ENCODE measurements at places on chromosomes 4 and X. TPM values are rescaled to one million over a fixed set of nuclear protein-coding genes. Genes with fewer than 3 reads are reported as not detected.

DNA sequence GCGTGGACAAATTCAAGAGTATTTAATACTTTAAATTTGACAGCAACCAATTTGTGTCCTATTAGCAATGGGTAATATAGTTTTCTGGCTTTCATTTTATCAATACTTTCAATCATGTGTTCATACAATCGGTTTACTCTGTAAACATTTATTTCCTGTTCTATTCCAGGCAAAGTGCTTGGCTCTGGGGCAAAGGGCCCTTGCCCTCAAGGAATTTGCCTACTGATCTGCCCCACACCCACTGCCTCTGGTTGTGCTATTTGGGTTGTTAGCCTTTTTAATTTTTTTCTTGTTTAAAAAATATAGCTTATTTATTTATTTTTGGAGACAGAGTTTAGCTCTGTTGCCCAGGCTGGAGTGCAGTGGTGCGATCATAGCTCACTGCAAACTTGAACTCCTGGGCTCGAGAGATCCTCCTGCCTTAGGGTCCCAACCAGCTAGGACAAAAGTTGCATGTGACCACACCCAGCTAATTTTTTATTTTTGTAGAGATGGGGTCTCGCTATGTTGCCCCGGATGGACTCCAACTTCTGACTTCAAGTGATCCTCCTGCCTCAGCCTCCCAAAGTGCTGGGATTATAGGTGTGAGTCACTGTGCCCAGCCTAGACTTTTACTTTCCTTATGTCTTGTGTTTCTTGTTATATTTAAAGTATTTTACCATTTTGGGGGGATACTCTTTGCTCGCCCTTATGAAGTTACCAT lies 30.7 kb upstream of the CBR4 start:
- DNase-seq: no peak

DNA sequence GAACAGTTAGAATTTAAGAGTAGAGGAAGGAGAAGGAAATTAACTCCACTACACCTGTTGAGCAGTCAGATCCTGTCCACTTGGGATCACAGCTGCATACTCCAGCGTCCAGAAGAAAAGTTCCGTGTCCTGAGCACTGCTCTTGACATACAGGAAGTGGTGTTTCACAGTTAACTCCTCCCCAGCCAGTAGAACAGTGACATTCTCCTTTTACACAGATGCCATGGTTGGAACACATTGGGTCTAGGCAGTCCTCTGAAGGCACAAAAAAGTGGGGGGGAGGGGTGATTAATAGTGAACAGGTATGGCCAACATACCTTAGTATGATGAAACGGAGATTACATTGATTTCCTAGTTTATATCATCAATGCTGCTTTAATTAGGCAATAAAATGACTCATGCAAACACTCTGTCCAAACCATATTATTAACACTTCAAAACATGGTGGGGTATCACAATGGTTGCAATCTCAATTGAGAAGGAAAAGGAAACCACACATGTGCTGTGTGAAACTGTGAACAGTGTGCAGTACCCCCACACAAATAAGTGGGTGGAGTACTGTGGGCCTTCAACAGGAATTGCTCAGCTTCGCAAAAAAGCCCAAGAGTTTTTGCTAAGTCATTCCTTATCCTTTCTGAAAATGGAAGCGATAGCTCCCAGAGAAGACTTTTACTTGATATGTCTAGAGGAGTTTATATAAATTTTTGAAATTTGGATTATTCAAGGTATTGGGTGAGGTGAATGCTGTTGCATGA lies 295.6 kb downstream of the SH2D1A start:
- DNase-seq: no peak

- peak; percentile 2 for DNase-seq
Measured at GRCh38 chrX:55452833-55453124, 852 bp downstream of the MAGEH1 start.

TMPRSS11B gene
- total RNA-seq: not detected

SERTM2 gene
- total RNA-seq: not detected

DNA sequence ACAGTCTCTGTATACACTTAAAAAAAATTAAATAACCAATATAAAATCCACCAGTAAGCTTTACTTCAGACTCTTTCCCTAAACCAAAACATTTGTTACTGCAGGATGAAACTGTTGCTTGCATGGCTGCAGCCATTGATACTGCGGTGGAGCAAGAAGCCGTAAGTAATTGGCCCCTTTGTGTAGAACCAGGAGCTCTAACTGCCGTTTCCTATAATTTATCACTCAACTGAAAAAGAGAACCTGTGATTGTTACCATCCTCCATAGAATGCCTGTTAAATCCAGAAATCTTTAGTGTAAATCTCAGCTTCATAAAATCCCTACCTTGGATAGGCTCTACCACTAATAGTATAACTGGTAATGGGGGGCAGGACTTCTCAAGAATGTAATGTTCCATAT lies 62.6 kb downstream of the KIF4A start:
- DNase-seq: no peak

PCYT1B gene
- 6.4 TPM for total RNA-seq

- DNase-seq: no peak
Measured at GRCh38 chrX:149688552-149688951, 23.3 kb upstream of the MAGEA11 start.

- DNase-seq: no peak
Measured at GRCh38 chr4:139333046-139333445, 30.8 kb upstream of the NDUFC1 start.

DNA sequence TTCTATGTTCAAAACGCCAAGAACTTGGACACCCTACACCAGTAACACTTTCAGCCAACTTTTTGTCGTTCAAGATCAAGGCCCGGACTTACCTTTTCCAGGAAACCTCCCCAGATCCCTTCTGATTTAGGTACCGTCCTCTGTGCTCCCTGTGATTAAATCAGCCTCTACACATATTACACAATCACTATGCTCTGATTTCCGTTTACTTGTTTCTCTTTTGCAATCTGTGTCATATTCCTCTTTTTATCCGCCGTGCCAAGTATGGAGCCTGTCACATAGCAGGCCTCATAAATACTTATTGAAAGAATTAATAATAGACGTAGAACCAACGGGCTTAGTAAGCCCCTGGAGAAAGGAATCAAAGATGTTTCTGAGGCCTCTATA lies 722 bp upstream of the TMEM33 start:
- DNase-seq: no peak

PTPN13 gene
- total RNA-seq: 3.0 TPM

CC2D2A gene
- total RNA-seq: 10.4 TPM

GRCh38 chrX:54711735-54712134 lies 86.3 kb downstream of the ITIH6 start:
- no peak for DNase-seq

INTU gene
- 6.6 TPM for total RNA-seq

GRCh38 chr4:173370130-173370476 lies 651 bp upstream of the SAP30 start:
- no peak for DNase-seq

GRCh38 chrX:40108162-40108958 lies 10.6 kb upstream of the BCOR start:
- DNase-seq: peak; percentile 59

CT55 gene
- total RNA-seq: 0.34 TPM

- no peak for DNase-seq
Measured at GRCh38 chr4:61320154-61320553, 120.0 kb downstream of the ADGRL3 start.

DNA sequence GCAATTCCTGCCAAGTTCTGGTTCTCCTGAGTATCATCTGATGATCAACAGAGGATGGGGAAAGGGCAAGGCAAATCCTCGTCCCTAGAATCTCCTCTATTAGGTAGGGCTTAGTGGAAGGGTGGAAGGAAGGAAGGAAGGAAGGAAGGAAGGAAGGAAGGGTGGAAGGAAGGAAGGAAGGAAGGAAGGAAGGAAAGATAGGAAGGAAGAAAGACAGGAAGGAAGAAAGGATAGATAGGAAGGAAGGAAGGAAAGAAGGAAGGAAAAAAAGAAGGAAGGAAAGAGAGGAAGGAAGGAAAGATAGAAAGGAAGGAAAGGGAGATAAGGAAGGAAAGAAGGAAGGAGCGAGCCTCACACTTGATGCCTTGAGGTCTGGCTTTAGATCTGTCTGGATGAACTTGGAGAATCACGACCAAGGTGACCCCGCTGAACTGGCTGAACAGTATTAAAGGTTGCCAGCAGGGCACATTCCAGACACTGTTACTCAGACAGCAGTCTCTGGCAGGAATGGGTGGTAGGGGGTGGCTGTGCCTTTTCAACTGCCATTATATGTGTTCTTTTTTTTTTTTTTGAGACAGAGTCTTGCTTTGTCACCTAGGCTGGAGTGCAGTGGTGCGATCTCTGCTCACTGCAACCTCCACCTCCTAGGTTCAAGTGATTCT lies 57.1 kb downstream of the MAP7D2 start:
- DNase-seq: no peak
